Esophagus mucosa (tissue), 1 donor: ENCODE measurements at places on chromosomes 2 and 18.
A peak's percentile ranks its signal among the peaks of the same experiment; 100 is the strongest.

DNA sequence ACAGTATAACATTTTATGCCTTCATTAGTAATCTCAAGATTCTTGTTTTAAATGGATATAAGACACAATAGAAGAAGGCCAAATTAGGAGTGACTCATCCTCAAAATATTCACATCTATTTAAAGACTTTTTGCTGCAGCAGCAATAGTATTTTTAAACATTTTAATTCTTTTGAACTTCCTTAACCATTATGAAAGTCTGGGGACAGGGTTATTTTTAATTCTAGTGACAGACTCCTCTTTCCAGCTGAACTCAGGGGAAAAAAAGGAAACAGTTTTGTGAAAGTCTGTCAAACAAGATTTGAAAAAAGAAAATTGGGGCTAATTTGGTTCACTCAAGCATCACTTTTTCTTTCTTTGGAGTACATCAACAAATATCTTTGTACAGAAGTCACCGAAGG is 541.8 kb downstream of the NUP35 start:
- ATAC-seq: no peak

DNA sequence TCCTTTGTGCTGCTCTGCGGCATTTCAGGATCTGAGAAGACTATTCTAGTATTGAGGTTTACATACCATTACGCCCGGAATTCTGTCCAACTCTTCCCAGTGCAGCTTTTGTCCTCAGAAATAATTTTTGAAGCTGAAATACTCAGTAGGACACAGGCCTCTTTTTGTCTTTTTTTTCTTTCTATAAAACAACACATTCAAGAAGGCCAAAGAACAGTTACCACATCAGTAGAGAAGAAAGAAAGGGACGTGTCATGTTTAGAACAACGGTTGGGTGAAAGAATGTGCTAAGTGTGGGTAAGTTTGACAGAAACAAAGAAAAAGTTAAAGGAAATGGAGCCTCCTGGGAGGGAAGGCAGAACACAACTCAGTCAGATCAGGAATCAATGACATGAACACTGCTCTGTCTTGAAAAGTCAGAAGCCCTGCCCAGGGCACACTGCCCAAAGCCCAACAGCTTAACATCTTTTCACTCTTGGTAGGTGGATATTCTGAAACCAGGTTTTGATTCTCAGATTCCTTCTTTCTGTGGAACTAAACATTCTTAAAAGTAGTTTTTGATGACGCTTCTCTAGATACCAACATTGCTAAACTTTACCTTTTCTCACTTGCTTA is 198.6 kb upstream of the CWC22 start:
- ATAC-seq: no peak

GRCh38 chr18:56952026-56952425 is 194.9 kb upstream of the BOD1L2 start:
- ATAC-seq: no peak

DNA sequence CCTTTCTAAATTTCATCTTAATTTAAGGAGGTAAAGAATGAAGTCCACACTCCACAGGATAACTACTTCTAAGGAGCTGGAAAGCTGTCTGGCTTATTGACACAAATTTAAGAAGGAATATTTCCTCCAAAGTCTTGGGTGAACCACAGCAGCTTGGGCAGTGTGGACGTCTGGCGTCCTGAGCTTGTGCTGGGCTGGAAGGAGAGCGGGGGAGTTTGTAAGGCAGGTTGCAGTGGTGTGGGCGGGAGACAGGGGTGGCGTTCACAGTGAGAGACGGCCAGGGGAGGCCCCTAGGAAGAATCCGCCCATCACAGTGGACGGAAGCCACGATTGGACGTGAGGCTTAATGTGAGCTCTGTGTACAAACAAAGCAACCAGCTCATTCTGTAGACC is 25.7 kb downstream of the ADI1 start:
- ATAC-seq: no peak

DNA sequence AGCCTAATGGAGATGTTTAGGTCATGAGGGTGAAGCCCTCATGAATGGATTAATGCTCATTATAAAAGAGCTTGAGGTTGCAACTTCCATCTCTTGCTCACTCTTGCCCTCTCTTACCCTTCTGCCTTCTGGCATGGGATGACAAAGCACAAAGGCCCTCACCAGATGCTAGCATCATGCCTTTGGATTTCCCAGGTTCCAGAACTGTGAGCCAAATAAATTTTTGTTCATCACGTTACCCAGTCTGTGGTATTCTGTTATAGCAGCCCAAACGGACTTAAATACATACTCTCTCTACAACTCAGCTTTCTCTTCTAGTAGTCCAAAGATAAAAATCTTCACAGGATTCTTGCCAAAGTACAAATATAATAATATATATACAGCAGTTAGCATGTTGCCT is 75.8 kb downstream of the LNPK start:
- no peak for ATAC-seq

- ATAC-seq: no peak
These were observed 786.8 kb downstream of the KCNJ3 start for GRCh38 chr2:155485141-155485842.

DNA sequence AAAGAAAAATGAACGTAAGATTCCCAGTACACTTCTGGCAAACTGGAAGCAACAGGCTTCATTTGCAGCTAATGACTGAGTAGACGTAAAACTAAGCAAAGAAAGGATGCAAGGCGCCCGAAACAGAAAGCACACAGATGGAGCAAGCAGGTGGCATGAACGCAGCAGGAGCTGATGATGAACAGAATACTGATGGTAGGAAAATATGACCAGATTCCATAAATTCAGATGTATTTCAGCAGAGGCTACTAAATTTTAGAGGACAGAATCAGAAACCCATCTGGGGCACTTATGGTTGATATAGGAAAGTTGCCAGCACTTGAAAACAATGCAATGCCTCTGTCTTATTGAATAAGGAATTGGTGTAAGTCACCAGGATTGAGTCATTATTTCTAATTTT is 658.7 kb upstream of the LINC00305 start:
- ATAC-seq: no peak

GRCh38 chr18:51952844-51953243 is 387.2 kb upstream of the DCC start:
- no peak for ATAC-seq

DNA sequence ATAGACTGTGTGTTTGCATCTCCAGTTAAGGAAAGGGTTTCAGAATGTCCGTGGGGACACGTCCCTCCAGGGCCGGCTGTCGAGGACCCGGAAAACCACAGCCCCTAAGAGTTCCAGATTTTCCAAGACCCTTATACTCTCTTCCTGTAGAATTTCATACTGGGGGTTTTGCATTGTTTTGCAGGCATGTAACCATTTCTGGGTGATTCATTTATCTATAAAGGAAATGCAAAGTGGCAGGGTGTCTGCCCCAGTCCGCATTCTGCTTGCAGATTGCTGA is 8.5 kb downstream of the SP9 start:
- ATAC-seq: no peak

DNA sequence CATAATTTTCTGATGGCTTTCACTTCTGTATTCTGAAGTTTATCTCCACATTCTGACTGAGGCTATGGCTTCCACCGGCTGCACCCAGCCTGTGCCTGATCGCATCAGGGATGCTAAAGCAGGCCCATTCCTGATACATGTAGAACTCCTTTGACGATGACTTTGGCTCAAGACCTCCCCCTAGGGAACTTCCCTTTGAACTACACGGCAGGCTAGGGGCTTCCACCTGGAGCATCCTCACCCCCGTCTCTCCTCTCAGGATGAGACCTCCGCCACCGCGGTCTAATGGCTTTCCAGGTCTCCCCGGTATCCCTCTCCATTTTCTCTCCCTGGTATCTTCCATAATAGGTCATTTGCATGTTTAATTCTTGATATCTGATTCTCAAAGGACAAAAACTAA is 214.9 kb upstream of the CHST9 start:
- no peak for ATAC-seq

DNA sequence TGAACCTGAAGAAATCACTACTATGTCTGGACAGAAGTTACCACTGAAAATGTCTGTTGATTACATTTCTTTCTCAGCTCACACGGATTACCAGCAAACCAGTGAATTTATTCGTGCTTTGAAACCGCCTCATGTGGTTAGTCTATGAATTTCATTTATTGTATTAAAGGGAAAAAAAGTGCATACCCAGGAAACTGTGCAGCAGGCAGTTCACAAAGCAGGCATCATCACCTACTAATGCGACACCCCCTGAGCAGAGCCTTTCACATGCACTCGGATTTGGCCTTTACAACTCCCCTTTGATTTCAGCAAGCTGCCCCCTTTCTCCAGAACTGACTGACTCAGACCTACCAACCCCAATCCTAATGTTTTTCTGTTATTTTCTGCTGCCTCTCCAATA is 20.1 kb downstream of the CPSF3 start:
- ATAC-seq: no peak

GRCh38 chr2:121253674-121254240 is 31.2 kb downstream of the TFCP2L1 start:
- no peak for ATAC-seq

DNA sequence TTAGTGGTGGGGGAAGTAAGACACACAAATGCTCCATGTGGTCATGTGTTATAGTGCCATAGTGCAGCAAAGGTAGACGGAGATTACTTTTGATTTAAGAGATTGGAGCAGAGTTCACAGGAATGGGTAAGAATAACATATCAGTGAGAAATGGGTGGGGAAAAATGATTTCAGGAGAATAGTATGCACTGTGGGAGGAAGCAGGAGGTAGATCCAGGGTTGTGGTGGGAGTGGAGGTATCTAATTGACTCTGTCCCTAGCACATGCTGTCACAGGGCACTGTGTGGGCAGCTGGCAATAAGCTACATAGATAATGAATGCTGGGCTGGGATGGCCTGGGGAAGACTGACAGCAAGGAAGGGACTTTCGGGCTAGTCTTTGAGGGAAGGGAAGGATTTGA is 65.3 kb downstream of the STAT1 start:
- ATAC-seq: peak; percentile 17

DNA sequence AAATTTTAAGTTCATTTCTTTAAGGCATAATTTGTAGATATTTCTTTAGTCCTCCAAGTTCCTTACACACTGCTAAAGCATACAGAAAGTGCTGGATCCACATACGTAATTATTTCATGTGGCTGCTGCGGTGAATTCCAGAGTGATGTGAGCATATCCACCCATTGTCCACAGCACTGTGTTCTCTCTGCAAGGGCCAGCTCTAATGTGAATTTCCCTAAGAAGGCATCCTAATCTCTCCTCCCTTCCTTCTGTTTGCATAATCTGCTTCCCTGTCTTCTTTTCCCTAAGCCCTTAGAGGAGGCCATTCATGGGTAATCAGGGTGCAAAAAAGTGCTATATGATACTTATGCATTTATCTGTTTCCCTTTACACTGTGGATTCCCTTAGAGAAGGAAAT is 57.2 kb downstream of the COBLL1 start:
- no peak for ATAC-seq

DNA sequence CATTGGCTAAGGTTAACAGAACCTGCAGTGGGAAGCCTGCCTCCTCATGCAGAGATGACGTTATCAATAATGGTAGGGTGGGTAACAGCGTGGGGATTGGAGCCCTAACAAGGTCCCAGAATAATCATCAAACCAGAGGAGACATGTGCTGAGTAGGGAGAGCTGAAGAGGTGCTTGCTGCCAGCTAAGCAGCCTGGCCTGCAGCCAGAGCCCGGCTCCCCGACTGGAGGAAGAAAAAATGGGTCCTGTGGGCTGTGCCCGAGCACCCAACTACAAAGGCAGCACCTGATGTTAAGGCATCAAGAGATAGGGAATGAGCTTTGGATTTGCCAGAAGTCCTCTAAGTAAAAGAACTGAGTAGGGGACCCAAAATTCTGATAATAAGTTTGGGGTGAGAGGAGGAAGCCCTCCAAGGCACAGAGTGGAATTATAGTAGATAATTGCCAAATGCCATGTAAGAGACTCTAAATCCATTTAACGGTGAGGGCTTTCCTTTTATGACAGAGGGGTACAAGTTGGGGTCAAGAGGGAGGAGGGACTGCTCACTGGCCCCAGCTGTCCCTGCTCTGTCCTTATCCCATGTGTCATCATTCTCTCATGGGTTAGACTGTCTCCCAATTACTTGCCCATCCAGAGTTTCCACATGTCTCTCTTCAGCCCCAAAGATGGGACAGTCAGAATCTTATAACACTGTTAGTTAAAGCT is 156.1 kb downstream of the ANTXR1 start:
- ATAC-seq: no peak

DNA sequence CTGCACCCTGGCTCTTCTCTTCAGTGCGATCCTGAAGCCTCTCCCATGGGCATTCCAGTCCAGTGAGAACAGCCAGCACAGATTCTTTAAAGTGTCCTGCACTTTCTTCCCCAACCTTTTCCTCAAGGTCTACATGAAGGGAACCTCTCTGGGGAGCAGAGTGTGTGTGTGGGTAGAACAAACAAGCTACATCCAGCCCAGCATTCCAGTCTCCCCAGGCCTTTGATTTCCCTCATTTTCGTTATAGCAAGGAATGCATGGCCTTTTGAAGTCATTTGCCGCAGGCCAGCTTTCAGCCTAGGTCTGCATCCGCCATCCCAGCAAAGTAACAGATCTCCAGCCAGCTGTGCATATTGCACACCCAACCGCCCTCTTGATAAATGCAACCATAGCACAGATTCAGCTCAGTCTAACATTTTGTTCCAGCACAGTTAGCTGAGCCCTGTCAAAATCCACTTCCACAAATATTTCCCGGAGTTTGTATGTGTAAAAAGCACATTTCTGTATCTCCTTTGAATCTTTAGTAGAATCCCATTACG is 44.6 kb downstream of the CD8B2 start:
- ATAC-seq: no peak

DNA sequence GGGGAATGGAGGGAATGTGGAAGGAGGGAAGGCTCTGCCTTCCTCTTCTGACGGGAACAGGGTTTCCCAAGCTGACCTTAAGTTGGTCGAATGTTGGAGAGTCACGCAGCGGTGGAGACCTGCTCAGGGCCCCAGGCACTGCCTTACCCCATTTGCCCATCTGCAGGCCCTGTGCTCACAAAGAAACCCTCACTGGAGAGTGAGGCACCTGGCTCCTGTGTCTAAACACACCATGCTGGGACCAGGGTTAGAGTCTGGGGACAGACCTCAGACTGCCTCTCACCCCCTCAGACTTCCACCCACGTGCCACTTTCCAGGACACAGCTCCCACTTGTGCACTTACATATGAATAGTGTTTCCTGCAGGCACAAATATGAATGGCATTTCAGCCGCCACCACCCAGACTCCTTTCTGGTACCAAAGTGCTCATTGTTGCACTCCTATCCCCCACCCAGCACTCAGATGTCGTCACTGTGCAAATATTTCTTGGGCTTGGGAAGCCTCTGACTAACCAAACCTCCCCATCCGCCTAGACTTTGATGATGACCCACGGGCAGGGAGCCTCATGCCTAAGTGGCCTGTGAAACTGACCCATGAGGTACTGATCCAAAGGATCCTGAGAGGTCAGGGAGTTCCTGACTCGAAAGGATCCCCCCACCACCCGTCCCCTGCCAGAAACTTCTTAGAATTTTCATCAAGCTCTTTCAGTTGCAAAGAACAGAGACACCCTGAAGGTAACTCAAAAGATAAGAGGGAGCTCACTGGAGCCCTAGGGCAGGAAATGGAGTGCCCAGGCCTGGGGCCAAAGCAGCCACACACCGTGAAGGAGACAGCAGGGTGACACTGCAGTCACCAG is 78.3 kb downstream of the STPG4 start:
- ATAC-seq: peak; percentile 6

DNA sequence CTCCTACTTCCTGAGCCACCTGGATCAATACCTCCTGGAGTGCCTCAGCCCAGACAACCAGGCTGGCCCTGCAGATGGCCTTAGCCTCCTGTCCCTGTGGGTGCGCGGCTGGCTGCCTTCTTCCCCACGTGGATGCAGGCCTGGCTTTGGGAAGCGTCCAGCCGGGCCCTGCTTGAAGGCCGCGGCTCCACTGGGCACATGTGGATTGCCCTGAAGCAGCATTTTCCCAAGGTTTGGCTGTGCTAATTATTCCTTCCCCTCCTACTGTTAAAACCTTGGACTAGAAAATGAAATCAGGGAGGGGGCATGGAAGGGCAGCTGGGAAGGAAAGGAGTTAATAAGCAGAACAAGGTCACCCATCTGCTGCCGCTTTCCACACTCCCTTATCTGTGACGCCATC is 143.0 kb upstream of the GATA6 start:
- ATAC-seq: no peak
